ENCODE measurements at places on chromosomes 3 and 15.

DNA sequence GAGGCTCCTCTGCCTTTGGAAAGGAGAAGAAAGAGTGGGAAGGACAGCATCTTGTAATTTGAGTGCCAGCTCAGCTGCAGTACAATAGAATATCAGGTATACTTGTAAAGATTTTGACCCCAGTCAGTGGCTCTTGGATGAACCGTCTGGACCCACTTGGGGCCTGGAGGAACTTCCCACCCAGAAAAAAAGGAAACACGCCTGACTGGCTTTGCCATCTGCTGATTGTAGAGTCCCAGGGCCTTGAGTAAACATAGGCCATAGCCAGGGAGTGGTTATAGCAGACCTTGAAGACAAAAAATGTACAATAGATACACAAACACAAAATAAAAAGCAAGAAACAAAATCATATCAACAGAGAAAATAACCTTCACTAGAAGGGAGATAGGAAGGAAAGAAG is 112.1 kb downstream of the GOLIM4 start:
- DNase-seq, result no peak

- no peak for DNase-seq
Observed at GRCh38 chr3:110301781-110302180, 769.8 kb upstream of the NECTIN3 start.

DNA sequence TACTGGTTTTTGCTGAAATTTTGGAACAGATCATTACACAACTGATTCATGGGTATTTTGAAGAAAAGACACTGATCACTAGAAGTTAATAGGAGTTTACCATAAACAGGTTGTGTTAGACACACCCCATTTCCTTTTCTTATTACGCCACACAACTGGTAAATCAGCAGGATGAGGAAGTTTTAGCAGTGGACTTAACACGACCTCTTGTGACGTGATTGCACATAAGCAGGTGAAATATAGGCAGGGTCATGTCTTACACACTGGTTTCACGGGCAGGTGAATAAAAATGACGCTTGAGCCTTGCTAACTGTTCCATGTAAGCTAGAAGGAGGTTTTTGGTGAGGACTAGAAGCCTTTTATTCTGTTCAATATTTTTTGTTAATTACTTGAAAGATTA is 27.1 kb upstream of the TPRG1 start:
- DNase-seq, result no peak

DNA sequence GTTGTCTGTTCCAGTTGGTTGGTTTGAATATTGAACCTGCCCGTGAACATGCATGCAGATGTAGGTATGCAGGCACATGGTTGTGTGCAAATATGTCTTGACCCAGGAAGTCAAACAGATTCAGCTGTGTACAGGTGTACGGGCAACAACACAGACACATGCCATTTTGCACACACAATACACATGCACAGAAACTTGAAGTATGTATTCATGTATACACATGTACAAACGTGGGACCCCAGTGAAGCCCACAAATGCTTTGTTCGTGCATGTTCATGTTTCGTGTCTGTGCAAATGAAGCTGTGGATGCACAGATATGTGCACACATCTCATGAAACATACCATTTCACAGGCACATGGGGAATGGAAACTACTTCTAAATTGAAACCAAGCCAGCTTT is 30.7 kb downstream of the IDH3A start:
- no peak for DNase-seq

GRCh38 chr3:166993015-166993630 is 387.0 kb downstream of the ZBBX start:
- DNase-seq, result no peak

DNA sequence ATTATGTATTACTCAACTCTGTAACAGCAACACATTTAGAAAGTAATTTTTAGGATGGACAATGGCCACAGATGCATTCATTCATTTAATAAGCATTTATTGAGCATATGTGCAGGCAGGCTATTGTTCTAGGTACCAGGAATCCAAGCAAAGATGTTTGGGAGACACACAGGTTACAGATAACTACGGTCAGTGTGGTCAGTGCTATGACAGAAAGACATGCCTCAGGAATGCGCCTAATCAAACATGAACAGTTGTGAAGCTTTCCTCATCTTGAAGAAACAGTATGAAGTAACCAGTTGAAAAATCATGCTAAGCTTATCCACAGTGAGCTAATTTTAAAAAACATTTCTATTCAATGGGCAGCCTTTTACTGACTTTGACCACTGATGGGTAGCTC is 155.4 kb upstream of the CCDC54 start:
- no peak for DNase-seq

DNA sequence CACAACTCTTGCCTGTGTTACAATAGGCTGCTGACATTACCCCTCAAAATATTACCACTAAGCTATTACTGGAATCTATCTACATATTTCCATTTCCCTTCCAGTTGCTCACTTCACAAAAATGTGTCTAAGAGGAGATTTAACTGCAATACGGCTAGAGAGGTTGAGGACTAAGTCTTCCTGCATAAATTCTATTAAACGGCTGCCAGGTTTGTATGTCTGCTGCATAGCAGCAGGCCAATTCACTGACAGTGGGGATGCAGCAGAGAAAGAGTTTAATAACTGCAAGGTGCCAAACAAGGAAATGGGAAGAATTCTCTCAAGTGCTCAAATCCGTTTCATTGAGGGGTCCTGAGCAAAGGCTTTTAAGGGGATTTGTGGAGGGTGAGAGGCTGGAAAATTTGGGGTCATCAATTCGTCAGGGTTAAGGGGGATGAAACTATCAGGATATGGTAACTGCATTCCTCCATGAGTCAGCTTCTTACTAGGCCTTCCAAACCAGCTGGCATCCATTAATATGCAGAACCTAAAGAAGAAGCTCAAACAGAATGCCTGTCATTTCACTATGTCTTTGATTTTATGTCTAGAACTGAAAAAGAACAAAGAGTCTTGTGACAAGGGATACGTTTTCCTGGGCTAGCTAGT is 675.6 kb downstream of the TBL1XR1 start:
- DNase-seq, result no peak

GRCh38 chr15:96053031-96053780 is 277.3 kb upstream of the NR2F2 start:
- DNase-seq, result no peak

DNA sequence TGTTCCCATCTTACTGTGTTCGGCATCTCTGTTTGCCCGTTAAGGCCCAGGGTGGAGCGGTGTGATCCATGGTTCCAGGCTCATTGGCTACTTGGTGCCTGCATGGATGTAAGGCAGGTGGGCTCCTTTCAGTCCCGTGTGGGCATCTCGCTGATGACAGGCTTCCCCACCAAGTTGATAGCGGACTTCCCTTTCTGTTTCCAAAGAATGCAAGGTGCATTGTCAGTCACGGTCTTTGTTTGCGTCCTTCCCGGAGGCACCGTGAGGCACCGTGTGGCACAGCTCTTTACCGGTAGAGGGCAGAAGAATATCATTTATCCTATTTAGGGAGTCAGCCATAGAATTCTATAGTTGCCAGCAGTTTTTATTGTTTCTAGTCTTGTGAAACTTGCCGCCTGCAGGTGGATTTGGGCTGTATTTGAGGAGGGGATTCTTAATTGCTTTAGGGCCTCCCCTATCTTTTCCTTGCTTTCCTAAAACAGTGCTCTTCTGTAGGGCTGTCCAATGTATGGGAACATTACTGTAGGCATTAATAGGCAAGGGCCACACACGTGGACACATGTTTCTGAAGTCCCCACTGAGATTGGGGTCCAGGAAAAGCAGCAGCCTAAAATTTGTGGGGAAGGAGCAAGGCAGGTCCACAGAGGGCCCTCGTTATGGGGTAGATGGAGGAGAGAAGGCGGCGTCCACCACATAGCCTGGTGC is 244.1 kb downstream of the SLCO3A1 start:
- peak; percentile 16 for DNase-seq

DNA sequence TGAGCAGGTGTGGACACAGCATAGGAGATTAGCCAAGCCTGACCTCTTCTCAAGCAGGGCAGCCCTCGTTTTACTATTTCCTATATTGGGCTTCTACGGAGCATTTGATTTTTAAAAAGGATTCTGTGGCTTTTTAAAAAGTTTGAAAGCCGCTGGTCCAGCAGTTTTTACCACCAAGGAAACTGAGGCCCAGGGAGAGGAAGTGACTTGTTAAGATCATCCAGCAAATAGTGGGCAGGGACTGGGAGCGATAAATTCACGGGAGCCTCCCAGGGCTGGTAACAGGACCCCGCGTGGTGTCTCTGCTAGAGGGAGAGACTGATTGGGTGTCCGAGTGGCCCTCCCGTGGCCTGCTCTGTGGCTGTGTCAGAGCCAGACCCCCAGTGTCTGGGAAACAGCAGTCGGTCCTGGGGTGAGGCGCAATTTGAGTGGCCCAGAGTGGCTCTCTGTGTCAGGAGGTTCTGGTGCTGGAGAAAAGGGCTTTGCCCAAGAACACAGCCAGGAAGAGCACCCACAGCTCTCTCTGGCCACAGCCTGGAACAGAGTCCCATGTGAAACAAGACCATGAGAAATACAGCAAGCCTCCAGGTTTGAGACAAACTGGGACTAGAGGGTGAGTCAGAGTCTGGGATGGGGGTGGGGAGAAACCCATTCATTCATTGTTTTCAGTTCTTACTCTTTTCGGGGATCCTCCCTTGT is 4.2 kb downstream of the FURIN start:
- no peak for DNase-seq

DNA sequence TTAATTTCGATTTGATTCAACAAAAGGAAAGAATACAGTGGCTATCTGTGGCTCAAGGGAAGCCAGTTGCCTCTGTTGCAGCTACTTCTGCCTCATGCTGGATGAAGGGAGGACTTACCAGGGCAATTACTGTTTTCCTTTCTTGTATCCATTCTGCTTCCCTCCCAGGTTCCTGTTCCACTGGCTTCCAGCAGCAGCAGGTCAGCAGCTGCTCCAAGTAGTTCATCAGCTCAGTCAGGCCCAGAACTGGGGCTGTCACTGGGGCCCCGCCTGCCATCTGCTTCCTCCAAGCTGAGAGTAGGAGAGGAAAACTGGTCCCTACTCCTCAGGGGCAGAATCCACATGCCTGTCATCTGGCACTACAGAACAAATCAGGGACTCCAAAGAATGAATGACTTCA is 48.6 kb upstream of the ULK4 start:
- no peak for DNase-seq

GRCh38 chr3:107797586-107797985 is 274.8 kb downstream of the BBX start:
- no peak for DNase-seq

DNA sequence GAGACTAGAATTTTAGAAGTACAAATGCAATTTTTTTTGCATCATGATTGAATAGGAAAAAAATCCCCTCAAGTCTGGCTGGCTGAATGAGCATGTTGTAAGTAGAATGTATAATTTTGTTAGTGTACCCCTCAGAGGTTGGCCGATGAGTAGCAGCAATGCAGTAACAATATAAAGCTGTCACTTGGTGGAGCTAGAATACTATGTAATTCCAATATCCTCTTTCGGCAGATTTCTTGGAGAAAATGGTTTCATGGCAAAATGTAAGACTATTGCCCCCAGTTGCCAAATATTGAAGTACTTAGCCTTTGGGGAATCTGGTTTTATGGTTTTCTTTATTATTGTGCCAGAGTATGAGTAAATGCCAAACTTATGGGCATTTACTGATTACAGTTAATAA is 39.8 kb upstream of the SGO1 start:
- no peak for DNase-seq

GRCh38 chr3:123869165-123869564 is 15.0 kb downstream of the MYLK start:
- DNase-seq, result no peak

DNA sequence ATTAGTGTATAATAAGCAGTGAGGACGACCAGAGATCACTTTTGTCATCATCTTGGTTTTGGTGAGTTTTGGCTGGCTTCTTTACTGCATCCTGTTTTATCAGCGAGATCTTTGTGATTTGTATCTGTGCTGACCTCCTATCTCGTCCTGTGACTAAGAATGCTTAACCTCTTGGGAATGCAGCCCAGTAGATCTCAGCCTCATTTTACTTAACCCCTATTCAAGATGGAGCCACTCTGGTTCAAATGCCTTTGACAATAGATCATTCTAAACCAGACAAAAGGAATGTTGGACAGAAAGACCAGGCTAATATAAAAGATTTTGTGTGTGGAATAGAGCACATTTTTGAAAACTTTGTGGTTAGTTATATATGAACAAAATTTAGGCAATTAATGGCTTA is 618.5 kb upstream of the BCHE start:
- DNase-seq, result no peak

DNA sequence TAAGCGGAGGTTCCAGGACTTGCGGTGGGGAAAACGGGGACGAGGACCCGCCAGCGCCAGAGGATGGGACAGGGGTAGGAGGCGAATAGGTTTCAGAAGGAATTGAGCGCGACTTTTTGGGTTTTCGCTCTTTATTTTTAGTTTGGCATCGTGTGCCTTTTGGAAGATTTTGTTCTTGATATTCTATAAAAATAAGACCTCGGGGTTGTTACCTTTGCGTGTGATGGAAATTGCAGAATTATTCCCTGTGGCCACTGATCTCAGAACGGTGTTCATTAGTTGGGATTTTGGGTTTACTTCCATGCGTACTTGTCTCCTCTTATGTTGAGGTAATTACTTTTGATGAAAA is 453 bp upstream of the CCDC14 start:
- no peak for DNase-seq

- no peak for DNase-seq
Observed at GRCh38 chr3:32219537-32219936, 18.9 kb upstream of the CMTM8 start.

Measured in stimulated activated CD8-positive, alpha-beta memory T cell treated with anti-CD3 and anti-CD28 coated beads, Interleukin-4, amount 100 ng/mL, for 4 hours (primary cell).